ENCODE measurements at places on chromosomes 4 and X.

- no peak for DNase-seq
These were observed 7.3 kb upstream of the NSG1 start for GRCh38 chr4:4379540-4380087.

DNA sequence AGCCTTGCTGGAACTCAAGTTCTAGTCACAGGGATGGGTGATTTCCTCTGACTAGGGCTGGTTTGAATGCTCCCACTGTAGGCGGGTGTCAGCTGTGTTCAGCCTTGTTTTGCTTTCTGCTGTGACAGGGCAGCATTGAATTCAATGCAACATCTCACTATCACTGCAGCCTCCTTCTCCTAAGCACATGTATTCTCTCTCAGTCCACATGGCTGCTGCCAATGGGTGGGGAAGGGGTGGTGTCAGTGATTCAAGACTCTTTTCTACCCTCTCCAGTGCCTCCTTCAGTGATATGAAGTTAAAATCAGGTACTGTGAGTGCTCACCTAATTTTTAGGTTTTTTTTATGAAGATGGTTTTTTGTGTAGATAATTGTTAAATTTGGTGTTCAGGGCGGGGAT is 46.3 kb downstream of the COL4A5 start:
- DNase-seq: no peak

- no peak for DNase-seq
These were observed 8.5 kb upstream of the KLHL34 start for GRCh38 chrX:21666679-21667078.

DNA sequence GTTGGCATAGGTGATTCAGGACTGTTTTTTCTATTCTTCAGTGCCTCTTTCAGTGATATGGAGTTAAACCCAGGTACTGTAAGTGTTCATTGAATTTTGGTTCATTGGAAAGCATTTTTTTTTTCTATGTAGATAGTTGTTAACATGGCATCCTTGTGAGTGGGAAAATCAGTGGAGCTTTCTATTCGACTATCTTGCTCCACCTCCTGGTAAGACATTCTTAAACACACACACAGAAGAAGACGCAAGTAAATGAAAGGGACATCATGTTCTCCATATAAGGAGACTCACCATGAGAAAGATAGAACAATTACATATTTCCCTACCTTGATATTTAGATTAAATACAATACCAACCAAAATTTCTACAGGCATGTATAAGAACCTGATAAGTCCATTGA is 598.5 kb upstream of the SPANXN1 start:
- DNase-seq: no peak

DNA sequence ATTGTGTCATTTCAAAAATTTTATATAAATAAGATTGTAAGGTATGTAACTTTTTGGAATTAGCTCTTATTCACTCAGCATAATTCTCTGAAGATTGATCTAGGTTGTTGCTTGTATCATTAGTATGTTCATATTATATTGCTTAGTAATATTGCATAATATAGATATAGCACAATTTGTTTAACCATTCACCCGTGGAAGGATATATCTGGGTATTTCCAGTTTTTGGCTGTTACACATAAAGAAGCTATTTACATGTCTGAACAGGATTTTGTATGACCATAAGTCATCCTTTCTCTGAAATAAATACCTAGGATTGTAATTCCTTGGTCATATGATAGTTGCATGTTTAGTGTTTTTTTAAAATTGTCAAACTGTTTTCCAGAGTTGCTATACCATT is 82.5 kb downstream of the CPEB2 start:
- no peak for DNase-seq

DNA sequence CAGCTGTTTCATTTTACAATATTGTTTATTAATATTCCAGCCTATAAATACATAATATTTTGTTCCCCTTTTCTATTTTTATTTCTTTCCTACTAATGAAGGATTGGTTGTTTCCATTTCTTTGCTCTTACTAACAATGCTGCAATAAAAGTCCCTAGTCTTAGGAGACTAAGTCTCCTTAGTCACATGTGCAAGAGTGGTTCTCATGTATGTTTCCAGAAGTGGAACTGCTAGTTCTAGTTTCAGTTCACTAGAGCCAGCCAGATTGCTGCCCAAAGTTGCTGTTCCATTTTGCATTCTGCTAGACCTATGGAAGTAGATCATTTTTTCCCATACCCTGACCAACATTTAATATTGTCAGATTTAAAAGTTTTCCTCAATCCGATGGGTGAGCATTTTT is 44.3 kb downstream of the CNGA1 start:
- no peak for DNase-seq

DNA sequence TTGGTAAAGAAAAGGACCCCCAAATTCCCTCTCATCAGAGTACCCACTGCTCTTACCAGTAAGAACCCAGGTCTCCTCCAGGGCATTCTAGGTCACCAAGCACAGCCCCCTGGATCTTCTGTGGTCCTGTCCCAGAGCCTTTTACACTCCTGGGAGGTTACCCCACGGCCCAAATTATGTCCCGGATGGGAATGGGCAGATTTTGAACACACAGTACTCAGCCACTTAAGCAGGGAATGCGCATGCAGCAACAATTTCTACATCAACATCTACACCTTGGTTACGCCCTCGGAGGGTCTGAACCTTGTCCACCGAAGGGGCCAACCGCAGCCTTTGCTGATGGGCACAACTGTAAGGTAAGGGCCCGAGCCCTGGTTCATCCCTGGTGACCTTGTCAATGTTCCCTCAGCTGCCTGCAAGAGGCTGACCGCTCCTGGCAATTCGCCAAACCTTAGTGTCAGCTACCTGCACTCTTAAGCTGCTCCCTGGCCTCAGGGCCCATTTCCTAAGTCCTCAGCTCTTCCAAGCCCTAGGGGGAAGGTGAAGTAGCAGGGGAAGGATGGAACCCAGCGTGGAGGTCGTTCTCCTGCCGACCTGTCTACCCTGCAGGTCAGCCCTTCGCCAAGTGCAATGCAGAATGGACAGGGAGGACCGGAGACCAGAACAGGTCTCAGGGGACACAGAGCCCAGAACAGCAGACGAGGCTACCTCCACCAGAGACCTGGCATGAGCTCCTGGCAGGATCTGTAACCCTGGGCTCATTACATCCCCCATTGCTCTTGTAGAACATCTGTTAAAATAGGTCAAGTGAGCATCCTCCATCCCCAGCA is 5.9 kb downstream of the TIMP1 start:
- no peak for DNase-seq

DNA sequence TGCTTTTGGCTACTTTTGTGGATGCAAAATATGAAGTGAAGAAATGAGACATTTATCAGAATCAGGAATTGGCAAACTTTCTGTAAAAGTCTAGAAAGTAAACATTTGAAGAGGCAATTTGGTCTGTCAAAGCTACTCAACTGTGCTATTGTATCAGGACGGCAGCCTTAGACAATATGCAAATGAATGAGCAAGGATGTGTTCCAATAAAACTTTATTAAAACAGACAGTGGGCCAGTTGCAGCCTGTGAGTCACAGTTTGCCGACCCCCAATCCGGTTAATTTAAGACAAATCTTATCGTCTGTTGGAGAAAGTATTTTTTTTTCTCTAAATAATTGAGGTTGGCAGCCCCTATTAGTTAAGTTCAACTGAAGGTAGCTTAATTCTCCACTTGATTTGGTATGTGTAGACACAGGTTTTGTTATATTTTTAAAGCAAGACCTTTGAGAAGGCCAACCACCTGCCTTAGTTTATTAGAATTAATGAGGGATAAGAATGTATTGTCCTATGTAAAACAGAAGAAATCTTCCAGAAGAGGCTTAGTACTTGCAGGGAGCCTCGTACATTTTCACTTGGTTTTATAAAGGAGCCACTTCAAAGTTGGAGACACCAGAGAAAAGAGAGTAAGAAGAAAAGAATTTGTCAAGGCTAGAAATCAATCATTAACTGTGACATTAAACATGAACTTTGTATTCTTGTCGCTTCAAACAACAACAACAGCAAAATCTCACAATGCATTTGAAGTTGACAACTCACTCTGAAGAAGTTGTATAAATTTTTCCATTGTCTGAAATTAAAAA is 81.6 kb upstream of the FAT1 start:
- no peak for DNase-seq

DNA sequence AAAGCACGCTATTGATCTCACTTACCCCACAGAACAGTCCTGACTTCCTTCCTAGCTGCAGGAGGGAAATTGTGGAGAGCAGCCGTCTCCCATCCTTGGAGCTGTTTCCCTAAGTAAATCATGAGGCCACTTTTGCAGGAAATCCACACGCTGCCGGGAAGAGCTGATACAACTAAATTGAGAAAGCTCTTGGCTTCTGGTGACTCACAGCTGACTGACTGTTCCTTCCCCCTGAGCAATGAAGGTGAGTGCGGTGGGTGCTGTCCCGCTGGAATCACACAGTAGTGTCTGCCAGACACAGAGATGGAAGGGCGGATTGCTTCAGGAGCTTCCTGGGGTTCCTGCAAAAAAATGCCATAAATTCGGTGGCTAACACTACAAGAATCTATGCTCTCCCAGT is 268.9 kb downstream of the ASMT start:
- no peak for DNase-seq

DNA sequence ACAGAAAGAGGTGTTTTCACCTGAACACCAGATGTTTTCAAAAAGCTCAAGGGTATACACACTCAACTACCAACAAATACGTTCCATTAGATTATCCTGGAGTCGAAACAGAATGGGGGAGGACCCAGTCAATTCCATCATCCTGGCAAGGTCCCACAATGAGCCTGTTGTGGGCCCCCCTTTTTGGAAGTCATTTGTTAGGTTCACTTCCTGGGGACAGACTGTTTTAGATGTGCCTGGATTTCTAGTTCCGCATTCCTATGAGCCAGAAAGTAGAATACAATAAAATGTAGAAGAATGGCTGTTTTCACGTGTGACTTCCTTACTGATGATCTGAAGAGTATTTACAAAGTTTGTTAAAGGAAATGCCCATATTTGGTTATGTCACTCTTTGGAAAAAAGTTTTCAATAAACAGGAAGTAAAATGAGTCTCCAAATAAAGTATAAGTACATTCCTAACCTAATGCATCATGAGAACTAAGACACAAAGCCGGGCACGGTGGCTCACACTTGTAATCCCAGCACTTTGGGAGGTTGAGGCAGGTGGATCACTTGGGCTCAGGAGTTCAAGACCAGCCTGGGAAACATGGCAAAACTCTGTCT is 192.5 kb downstream of the MAML3 start:
- no peak for DNase-seq

GRCh38 chr4:79872738-79873137 is 200.3 kb downstream of the ANTXR2 start:
- no peak for DNase-seq

DNA sequence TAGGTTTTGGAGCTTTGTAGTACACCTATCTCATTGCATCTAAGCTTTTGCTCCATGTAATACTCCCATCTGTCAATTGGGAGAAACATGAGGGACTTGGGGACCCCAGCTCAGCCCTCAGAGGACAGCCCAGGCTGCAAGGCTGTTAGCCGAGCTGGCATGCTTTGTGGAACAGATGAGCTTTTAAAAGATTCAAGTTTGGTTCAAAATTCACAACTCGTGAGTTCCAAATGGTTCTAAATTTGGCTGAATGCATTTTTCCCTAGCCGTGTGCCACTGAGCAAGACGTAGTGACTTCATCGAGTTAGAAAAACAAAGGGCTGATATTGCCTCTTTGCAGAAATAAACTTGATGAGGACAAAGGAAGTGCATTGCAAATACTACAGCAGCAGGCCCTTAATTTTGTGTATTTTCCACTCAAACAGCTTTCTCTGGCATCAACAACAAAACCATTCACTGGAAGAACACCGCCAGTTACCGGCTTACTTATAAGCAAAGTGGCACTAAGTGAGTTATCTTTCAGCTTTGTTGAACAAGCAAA is 165.0 kb upstream of the HS3ST1 start:
- DNase-seq: no peak

DNA sequence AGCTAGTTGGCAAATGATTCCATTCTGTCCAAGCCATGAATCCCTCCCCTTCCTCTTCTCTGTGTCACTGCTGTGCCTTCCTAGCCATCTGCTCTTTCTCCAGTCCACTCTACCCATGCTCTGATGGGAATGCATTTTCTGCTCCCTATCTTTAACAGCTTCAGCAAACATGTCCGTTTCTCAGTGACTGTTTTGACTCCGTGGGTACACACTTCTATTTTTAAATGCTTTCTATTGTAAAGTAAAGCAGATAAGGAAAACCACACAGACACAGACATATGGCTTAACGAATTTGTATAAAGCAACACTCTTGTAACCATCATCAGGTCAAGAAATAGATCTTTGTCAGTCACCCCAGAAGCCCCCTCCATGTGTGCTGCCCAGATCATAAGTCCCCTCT is 72.4 kb upstream of the KLHL13 start:
- DNase-seq: no peak

DNA sequence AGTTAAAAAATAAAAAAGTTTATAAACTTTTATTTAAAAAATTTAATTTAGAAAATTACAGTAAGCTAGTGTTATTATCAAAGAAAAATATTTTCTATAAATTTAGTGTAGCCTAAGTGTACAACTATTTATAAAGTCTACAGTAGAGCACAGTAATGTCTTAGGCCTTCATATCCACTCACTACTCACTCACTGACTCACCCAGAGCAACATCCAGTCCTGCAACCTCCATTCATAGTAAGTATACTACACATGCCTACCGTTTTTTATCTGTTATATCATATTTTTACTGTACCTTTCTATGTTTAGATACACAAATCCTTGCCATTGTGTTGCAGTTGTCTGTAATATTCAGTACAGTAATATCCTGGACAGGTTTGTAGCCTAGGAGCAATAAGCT is 129.0 kb upstream of the FAM47B start:
- DNase-seq: no peak

GRCh38 chr4:60744767-60745166 is 455.4 kb upstream of the ADGRL3 start:
- no peak for DNase-seq

GRCh38 chrX:153438532-153438931 is 7.3 kb downstream of the TREX2 start:
- DNase-seq: no peak

- no peak for DNase-seq
These were observed 98.1 kb upstream of the JADE1 start for GRCh38 chr4:128711361-128711760.

- no peak for DNase-seq
These were observed 30.2 kb upstream of the FAM9C start for GRCh38 chrX:13074297-13075262.

GRCh38 chr4:56651056-56651350 is 30.1 kb downstream of the HOPX start:
- DNase-seq: no peak

- no peak for DNase-seq
These were observed 283.1 kb upstream of the MAOA start for GRCh38 chrX:43373032-43373431.

DNA sequence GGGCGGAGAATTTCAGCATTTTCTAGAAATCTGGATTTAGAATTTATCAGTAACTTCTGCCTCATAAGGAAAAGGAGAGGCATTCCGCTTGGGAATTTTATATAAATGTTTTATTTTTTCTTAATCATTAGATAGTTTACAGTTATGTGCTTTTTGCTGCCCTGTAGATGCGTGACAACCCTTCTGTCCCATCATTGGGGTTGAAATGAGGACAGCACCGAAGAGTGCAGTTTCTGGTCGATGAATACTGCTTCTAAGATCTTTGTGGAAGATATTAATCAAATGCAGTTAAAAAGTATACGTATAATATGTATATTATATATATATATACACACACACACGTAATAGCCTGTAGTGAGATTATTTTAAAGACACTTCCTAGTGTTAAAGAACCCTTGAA is 1.5 kb downstream of the RBPJ start:
- DNase-seq: no peak

- no peak for DNase-seq
These were observed 38.2 kb upstream of the GPM6A start for GRCh38 chr4:175850240-175850639.

- no peak for DNase-seq
These were observed 136.2 kb downstream of the BTC start for GRCh38 chr4:74658116-74658515.

Data from left renal cortex interstitium (tissue), 4 donors.